Neural crest cell (in vitro differentiated cells): ENCODE measurements at places on chromosomes 12 and 14. TPM values are rescaled to one million over a fixed set of nuclear protein-coding genes. Genes with fewer than 3 reads are reported as not detected.

ZDHHC22 gene
- total RNA-seq, result 5.6 and 5.9 TPM in 2 replicates

RIC8B gene
- total RNA-seq, result 33.2 and 33.8 TPM in 2 replicates

DNA sequence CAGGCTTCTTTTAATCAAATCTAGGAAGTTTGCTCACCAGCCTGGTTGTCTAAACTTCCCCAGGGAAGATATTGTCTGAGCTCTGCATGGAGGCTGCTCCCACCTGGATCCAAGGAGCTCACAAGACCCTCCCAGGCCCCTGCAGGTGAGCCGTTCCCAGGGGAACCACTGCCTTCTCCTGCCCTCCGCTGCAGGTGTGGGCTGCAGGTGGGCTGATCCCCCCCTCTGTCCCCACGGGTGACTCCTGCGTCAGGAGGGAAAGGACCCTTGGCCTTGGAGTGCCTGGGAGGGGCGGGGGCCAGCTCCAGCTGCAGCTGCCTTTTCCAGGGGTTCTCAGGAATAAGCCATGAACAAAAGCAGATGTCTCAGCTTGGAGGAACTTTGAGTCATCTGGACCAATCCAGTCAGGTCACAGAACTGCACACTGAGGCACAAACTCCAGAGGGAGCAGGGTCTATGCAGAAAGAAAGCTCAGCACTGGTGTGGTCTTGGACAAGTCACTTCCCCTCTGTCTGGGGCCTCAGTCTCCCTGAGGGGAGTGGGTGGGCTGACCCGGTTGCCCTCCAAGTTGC lies 246.6 kb upstream of the RTL1 start:
- no peak for DNase-seq

DNA sequence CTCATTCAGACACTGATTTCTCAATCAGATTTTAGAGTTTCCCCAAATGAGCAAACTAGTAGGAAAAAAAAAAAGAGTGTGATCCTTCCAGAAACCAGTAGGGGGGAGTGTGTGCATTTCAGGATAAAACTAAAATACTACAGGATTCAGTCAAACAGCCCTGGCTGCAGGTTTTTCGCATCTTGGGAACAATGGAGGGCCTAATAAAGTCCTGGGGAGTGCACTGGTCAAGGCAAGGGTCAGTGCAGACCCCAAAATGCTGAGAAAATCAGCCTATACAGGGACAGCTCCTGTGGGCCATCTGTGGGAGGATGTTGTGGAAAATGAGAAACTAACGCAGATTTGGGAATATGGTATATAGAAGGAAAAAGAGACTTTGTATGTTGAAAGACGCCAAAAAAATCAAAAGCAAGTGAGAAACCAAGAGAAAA lies 22.2 kb upstream of the ABCD4 start:
- DNase-seq, result peak; percentile 14

- no peak for DNase-seq
These were observed 6.7 kb upstream of the FAM222A start for GRCh38 chr12:109706747-109707469.

GRCh38 chr14:54570631-54571415 lies 3.9 kb downstream of the SAMD4A start:
- DNase-seq, result no peak
